ENCODE measurements at places on chromosomes 16 and 17.

DNA sequence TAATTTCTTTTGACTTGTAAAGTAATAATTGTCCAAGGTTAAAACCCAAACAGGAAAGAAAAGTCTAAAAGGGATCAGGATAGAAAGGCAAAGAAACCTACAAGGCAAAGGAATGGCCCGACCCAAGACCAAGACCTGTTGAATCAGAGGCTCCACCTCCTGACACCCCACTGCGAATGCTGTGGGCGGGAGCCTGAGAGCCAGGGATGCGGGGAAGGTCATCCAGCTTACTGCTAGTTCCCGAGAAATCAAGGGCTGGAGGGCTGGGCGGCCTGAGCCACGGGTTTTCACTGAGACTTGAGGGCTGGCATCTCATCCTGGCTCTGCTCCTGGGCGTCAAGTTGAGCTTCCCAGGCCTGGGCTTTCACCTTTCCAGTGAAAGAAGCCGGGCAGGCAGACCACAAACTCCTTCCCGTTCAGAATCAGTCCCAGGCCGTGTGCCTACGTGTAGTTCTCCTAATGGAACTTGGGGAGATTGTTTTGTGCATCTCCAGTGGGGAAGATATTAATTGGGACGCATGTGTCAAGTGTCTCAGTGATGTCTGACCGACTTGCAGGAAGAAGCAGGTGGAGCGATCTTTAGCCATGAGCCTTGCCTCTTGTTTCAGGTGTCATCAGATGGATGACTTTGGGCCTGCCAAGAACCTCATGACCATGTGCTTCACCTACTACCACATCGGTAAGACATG, 36.9 kb downstream of the CIBAR2 start:
- no peak for DNase-seq

DNA sequence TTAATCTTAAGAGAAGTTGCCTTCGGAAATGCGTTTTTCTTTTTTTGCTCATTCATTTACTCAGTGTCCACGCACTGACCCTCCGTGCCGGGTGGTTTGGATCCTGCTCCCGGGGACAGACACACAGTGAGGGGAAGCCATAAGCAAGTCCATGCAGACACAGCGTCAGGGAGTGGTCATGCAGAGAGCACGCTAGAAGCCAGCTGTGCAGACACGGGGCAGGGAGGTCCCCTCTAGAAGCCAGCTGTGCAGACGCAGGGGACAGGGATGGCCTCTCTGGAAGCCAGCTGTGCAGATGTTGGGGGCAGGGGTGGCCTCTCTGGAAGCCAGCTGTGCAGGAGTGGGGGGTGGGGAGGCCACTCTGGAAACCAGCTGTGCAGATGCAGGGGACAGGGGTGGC, 4.8 kb downstream of the GAA start:
- no peak for DNase-seq

GRCh38 chr17:73783945-73784603, 139.8 kb upstream of the SDK2 start:
- no peak for DNase-seq

GRCh38 chr17:1733759-1734158, 8.9 kb upstream of the SERPINF2 start:
- no peak for DNase-seq

All from GM20000 (cell line).